Posterior vena cava (tissue), 2 donors: ENCODE measurements at places on chromosomes 2 and 18.

DNA sequence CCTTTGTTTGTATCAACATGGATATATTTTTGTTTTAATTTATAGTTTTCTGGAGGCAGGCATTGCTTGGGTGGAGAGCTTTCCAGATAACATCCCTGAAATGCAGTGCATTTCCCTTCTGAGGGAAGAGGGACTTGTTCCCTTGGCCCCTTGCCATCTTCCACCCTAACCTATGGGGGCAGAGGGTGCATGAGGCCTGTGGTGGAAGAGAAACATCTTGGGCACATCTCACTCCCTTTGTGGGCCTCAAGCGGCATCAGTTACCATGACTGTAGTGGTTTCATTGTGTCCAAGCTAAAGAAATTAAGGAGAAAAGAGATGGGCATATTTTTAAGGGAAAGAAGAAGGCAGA lies 5.3 kb upstream of the RPL37A start:
- DNase-seq, result no peak

DNA sequence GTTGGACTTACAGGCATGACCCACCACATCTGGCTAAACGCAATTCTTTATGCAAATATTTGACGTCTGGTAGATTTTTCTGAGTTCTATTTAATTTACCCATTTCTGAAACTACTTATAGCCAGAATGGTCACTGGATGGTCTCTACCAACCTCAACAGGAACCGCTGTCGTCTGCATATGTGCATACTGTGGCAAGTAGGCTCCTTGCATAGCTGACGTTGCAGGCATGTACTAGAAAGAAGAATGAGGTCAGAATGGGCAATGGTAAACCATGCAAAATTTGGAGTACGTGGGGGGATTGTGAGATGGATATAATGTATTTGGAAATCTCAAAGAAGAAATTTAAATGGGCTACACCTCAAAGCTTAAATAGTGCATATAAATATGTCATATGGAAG lies 77.1 kb upstream of the ITGB6 start:
- no peak for DNase-seq

DNA sequence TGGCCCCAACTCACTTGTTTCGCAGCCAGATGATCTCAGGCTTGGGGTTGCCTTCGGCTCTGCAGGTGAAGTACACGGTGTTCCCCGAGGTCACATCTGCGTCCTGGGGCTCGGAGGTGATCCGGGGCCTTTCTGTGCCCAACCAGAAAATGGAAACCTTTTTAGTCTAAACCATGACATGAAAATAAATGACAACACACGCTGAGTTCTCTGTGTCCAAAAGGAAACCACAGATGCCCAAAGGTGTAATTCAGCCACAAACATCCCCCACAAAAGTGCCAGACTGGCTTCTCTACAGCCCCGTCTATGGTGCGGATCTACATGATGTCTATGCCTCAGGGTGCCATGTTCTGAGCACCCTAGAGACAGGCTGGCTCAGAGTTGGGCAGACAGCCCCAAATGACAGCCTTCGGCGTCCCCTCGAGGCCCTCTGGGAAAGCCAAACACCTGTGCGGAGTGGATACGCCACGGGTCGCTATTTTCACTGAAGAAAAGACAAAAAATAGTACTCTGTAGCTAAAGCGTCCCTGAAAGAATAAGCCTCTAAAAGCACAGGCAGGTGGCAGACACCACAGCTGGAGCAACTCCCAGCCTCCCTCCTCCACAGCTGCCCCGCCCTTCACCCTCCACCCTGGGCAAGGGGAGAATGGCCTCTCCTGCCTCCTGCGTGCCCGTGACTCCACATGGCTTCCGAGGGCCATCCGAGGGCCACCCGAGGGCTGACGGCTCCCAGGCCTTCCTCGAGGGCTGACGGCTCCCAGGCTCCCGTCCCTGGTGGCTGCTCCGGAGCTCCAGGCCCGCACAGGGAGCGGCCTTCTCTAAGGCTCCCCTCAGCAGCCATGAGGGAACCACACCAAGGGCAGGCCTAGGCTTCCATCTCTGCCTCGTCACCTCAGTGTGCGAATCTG lies 67.1 kb downstream of the PXDN start:
- peak; percentile 75 for DNase-seq

- DNase-seq, result no peak
These were observed 18.7 kb downstream of the HNRNPA3 start for GRCh38 chr2:177231270-177231669.

GRCh38 chr2:37396890-37397565 lies 52.6 kb downstream of the QPCT start:
- DNase-seq, result no peak

DNA sequence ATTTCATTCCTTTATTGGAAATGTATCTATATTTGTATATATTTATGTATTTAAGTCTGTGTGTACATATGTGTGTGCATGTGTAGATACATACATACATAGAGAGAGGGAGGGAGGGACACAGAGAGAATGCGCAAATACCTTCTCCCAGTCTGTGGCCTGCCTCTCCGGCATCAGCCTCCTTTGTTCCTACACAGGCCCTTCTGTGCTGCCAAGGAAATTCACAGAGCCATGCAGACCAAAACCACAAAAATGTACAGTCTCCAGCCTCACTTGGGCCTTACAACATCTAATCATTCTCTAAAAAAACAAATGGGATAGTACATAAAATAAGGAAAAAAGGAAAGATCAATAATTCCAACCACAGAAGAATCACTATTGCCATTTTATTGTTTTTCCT lies 8.8 kb upstream of the CRACDL start:
- no peak for DNase-seq

DNA sequence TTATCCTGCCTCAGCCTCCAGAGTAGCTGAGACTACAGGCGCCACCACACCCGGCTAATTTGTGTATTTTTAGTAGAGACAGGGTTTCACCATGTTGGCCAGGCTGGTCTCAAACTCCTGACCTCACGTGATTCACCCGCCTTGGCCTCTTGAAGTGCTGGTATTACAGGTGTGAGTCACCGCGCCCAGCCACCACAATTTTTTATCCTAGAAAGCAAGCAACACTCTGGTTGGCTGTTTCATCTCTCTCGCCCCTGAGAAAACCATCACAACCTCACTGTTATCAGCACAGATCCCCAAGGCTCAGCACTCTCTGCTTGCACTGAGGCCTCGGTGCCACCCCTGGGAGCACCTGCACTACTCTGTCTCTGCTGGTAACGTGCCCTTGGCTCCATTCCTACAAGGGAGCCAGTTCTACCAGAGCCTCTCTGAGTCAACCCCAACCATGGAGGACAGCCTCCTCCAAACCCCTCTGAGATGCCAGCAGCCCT lies 134.8 kb upstream of the AGAP1 start:
- DNase-seq, result no peak

GRCh38 chr18:73959352-73959751 lies 188.3 kb downstream of the FBXO15 start:
- no peak for DNase-seq
